HepG2 (cell line): ENCODE measurements at places on chromosomes 13 and 19. TPM values are rescaled to one million over a fixed set of nuclear protein-coding genes. Genes with fewer than 3 reads are reported as not detected.

DNA sequence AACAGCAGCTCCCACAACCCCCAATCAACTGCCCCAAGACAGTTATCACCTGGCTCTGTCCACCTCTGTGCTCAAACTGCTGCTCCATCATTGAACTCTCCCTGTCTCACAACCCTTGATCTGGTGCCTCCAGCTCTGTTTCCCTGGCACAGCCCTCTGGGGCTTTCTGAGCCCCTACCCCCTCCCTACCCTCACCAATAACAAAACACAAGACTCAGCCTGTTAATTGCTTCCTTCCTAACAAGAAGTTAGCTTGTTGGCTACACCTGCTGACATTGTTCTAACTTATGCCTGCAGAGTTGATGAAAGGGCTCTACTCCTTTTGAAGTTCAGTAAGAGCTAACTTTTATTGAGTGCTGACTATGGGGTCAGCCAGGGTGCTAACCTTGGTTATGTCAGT is 99.4 kb upstream of the FNDC3A start:
- peaks cover 9% of the 10 kb centered on the region; the same call in 1 of the 3 replicates for H3K27me3 ChIP-seq
- no peaks in the 10 kb centered on the region for H3K4me1 ChIP-seq
- H3K36me3 ChIP-seq = no peaks in the 10 kb centered on the region
- no peak for DNase-seq

DNA sequence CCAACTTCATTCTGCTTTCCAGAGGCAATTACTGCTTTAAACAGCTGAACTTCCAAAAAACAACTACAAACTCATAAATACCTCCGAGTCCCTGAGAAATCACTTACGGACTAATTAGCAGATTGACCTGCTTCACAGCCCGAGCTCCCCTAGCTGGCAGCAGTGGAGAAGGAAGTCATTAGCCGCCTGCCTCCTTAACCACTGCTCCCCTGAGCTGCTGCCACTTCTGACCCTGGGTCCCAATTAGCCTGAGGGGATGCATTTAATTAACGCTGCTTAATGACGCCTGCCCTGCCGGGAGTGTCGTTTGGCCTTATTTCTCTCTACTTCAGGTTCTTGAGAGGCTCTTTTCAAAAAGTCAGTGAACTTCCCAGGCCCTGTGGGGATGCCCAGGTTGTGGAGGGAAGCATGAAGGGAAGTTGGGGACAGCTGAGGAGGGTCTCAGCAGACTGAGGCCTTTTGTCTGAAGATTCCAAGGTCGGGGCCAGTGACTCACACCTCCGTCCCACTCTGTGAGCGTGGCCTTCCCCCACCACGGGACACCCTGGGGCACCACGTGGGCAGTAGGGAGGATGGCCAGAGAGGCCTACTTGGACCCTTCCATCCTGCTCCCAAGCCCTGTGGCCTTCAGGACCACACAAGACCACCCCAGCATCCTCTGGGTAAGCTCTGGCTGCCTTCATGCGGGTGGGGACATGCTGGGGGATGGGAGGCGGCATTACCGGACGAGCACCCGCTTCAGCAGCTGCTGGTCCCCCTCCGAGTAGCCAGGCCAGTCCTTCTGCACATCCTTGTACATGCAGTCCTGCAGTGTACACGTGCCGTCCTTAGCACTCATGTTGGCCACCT is 19.8 kb upstream of the ISYNA1 start:
- DNase-seq = no peak
- H3K27ac ChIP-seq = no peak overlapping the region
- no peak overlapping the region for H3K4me3 ChIP-seq
- H3K4me1 ChIP-seq = no peaks in the 10 kb centered on the region
- peaks cover 56% of the 10 kb centered on the region for H3K36me3 ChIP-seq
- H3K27me3 ChIP-seq = no peaks in the 10 kb centered on the region

The ZNF99 gene
- total RNA-seq = not detected in 2 replicates

The TEX101 gene
- total RNA-seq = not detected in 2 replicates

- no peak for DNase-seq
- H3K4me1 ChIP-seq = 0 out of 2 replicates have a peak, but pooled peaks cover 3% of the 10 kb centered on the region
- H3K27ac ChIP-seq = no peak overlapping the region
- H3K27me3 ChIP-seq = peaks cover 2% of the 10 kb centered on the region; the same call in 1 of the 2 replicates
- no peak overlapping the region for H3K4me3 ChIP-seq
Observed at GRCh38 chr13:73146707-73147106, 87.9 kb downstream of the KLF5 start.

DNA sequence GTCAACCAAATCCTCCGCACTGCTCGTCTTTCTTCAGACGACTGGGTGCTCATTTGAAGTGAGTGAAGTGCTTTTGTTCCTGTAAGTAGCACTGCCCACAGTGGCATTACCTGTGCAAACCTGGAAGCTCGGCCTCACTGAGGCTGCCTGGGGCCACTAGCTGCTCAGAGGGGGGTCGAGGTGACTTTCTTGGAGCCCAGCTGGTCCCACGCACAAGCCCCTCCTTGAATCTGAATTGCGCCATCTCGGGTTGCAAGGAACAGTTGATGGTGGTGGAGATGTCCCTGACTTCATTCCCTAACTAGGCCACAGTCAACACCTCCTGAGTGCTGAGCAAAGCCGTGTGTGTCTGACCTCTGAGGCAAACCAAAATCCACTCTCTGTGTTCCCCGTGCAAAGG is 79.3 kb upstream of the GPR183 start:
- no peaks in the 10 kb centered on the region for H3K4me1 ChIP-seq
- H3K4me3 ChIP-seq = no peak overlapping the region
- no peak for DNase-seq
- no peaks in the 10 kb centered on the region for H3K27me3 ChIP-seq
- no peaks in the 10 kb centered on the region for H3K36me3 ChIP-seq

The MAMSTR gene
- 2.0 and 2.2 TPM in 2 replicates for total RNA-seq

GRCh38 chr13:99431927-99432608 is 69.2 kb upstream of the TM9SF2 start:
- peak overlapping the region; percentile 65 for H3K4me3 ChIP-seq
- no peak for DNase-seq
- H3K36me3 ChIP-seq = no peaks in the 10 kb centered on the region
- no peak overlapping the region for H3K27ac ChIP-seq

The CBARP gene
- total RNA-seq = 0.27 and 1.2 TPM in 2 replicates

GRCh38 chr19:14968247-14968646 is 11.4 kb downstream of the SLC1A6 start:
- no peaks in the 10 kb centered on the region for H3K4me1 ChIP-seq
- H3K27ac ChIP-seq = no peak overlapping the region
- H3K36me3 ChIP-seq = no peaks in the 10 kb centered on the region
- H3K27me3 ChIP-seq = no peaks in the 10 kb centered on the region
- DNase-seq = no peak

The OR10H1 gene
- not detected in 2 replicates for total RNA-seq
